ENCODE measurements at places on chromosomes 7 and 10.

GRCh38 chr10:91598211-91598977 is 34.5 kb downstream of the PPP1R3C start:
- no peak for DNase-seq

DNA sequence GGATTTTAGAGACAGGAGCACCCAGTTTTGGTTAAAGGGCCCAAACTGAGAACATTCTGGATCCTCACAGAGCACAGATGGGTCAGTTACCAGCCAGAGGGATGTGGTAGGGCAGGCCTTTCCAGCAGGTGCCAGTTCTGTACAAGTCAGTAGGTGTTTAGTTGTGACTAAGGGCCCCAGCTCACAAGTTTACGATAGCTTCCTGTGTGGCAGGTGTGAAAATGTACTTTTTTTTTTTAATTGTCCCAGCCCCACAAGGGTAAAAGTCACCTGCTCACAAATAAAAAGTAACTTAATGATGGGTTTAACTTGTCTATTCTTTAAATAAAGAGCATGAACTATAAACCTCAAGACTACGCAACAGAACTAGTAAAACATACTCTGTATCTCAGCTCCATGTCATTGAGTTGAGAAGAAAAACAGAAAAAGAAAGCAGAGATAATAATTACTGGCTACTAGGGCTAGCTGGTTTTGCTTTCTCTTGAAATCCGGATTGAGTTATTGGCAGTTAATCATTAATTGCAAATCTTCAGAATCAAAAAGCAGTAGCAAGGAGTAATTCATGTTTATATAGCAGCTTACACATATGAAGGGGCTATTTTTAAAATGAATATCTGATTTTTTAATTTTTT is 15.4 kb downstream of the NFE2L3 start:
- no peak for DNase-seq

- peak; percentile 20 for DNase-seq
Measured at GRCh38 chr7:1611708-1612241, 41.9 kb upstream of the PSMG3 start.

GRCh38 chr10:92080244-92080643 is 156.7 kb downstream of the BTAF1 start:
- no peak for DNase-seq

DNA sequence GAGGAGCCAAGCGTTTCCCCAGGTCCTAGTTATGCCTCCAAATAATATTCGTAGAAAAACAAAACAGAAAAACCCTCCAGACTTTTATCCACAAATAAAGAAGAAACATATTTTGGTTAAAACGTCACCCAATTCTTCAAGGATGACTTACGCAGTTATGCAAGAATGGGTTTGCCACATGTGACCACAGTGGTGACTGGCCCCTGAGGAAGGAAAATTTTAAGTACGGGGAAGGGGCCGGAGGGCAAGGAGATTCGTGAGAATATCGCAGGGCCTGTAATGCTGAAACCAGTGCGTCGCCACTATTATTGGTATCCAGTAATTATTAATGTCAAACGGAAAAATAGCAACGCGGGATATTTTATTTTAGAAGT is 537 bp upstream of the MRPS24 start:
- DNase-seq, result no peak

- DNase-seq, result no peak
Measured at GRCh38 chr7:7921830-7922229, 46.8 kb upstream of the GLCCI1 start.

DNA sequence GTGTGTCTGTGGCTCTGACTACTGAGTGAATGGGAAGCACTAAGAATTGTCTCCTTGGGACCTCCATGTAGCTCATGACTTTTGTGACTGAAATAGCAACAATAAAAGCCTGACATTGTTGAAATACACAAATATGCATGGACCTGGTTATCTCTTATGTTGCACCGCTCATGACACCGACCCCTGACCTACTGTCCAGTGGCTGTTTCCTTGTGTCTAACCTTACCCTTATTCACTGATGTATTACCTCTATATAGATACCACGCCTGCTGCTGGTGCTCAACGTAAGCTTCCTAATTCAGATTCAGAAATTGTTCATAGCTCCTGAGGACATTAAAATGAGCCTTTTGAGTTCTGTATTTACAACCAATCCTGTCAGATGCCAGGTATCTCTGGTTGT is 243.4 kb upstream of the SEMA3C start:
- no peak for DNase-seq

DNA sequence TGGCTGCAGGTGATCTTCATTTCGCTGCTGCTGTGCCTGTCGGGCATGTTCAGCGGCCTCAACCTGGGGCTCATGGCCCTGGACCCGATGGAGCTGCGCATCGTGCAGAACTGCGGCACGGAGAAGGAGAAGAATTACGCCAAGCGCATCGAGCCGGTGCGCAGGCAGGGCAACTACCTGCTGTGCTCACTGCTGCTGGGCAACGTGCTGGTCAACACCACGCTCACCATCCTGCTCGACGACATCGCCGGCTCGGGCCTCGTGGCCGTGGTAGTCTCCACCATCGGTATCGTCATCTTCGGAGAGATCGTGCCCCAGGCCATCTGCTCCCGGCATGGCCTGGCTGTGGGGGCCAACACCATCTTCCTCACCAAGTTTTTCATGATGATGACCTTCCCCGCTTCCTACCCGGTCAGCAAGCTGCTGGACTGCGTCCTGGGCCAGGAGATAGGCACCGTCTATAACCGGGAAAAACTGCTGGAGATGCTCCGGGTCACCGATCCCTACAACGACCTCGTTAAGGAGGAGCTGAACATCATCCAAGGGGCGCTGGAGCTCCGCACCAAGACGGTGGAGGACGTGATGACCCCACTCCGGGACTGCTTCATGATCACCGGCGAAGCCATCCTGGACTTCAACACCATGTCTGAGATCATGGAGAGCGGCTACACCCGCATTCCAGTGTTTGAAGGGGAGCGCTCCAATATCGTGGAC is 1.3 kb downstream of the CNNM2 start:
- no peak for DNase-seq

GRCh38 chr7:21585070-21585724 is 42.4 kb downstream of the DNAH11 start:
- DNase-seq, result no peak

DNA sequence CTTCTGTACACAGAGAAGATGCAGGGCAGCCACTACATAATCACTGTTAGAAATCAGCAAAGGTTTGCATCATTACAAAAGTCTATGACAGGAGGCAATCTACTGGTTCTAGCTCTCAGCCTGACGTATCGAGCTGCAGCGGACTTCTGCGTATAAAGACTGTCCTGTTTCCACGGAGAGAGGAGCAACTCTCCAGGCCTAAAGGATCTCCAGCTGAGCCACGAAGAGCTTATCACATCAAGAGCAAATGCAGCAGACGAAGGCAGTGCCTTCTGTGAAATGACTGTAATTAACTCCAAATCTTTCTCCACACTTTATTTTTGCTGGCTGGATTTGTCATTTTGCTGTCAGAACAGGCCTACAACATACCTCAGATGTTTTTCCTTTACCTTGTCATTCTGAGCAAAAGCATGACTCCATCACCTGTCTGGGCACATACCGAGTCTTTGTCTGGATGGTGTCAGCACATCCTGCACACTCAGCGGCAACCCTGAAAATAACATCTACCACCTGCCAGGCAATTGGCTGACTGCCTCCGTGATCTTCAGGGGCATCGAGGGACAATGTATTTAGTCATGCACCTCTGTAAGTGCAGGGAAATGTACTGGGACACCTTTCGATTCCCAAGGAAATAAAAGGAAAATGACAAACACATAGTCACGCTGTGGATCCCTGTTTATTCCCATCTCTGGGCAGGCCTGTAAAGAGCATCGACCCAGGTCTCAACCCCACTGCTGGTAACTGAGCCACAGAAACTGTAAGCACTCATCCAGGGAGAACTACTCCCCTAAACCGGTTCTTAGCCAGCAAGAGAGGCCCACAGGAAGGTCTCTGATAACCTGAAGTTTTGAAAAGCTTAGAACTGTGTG is 26.3 kb upstream of the SH3PXD2A start:
- peak; percentile 52 for DNase-seq

DNA sequence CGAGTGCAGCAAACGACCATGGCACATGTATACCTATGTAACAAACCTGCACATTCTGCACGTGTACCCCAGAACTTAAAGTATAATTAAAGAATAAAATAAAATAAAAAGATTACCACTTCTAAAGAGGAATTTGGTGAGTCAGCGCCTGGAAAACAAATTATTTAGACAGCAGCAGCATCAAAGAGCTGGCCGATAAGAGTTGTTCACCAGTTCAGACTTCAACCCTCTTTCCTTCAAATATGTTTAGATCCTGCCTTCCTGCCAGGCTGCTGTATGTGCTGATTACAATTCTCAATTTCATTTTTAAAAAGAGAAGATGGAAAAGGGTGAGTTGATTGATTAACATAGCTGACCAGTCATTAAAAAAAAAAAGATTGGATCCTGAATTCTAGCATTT is 672.0 kb upstream of the NRP1 start:
- DNase-seq, result no peak

- DNase-seq, result no peak
Measured at GRCh38 chr10:13016426-13016825, 14.9 kb upstream of the CCDC3 start.

- no peak for DNase-seq
Measured at GRCh38 chr10:69056536-69057260, 31.2 kb upstream of the SRGN start.

GRCh38 chr7:47304727-47305719 is 276.9 kb downstream of the TNS3 start:
- no peak for DNase-seq

DNA sequence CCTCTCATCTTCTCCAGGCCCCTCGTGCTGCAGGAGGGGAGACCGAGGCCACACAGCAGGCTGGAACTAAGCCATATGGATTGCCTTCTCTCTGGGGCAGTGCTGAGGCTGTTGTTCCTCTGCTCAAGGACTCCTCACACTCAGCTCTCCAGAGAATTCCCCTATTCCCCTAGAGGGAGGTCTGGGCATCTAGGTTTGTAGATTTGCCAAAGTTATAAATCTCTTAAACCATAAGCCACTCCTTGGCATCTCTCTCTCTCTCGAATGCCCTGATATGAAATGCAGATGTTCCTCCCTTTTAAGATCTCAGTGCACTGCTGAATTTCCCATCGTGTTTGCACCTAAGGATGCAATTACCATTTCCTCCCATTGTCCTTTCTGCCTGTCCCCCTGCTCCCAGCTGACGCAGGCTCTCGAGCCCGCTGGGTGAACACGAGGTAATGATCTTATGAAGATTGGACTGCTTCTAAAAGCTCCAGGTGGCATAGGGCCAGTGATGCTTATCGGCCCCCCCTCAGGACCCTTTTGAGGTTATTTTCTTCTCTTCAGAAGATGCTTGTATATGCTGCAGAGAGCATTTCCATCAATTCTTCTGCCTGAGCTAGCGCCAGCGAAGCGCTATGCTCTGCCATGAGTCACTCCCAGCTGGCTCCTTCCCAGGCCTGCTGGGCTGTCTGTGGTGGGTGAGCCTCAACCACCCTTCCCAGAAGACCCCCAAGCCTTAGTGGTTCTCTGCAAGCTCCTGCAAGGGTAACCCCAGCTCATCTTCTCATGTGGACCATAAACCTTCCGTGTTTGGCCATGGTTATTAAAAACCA is 41.6 kb upstream of the AQP1 start:
- no peak for DNase-seq

DNA sequence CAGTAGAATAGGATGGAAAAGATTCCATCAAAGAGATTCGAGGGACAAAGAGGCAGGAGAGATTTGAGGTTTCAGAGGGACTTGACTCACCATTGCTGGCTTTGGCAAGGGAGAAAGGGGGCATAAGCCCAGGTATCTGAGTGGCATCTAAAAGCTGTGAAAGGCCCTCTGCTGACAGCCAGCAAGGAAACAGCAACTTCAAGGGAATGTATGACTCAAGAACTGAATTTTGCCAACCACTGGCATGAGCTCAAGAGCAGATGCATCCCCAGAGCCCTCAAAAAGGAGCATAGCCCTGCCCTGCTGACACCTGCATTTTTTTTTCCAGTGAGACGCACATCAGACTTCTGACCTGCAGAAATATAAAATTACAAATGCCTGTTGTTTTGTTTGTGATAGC is 19.6 kb upstream of the ADAM12 start:
- DNase-seq, result no peak

DNA sequence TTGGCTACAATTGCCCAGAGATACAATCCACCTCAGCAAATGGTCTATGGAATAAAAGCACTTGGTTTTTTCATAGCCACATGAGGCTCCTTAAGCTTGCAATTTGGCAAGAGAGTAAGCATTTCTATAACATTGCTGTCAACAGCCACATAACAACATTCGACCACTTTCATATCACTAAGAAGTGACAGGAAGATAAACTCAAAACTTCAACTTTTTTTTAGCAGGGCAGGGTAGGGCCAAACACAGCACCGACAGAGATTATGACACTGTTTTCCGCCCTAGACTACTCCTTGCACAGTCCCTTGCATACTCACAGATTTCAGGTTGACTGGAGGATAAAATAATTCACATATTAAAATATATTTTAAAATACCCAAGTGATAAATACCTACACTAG is 185.4 kb downstream of the JAZF1 start:
- DNase-seq, result no peak

- no peak for DNase-seq
Measured at GRCh38 chr10:28378986-28379585, 76.2 kb upstream of the MPP7 start.

DNA sequence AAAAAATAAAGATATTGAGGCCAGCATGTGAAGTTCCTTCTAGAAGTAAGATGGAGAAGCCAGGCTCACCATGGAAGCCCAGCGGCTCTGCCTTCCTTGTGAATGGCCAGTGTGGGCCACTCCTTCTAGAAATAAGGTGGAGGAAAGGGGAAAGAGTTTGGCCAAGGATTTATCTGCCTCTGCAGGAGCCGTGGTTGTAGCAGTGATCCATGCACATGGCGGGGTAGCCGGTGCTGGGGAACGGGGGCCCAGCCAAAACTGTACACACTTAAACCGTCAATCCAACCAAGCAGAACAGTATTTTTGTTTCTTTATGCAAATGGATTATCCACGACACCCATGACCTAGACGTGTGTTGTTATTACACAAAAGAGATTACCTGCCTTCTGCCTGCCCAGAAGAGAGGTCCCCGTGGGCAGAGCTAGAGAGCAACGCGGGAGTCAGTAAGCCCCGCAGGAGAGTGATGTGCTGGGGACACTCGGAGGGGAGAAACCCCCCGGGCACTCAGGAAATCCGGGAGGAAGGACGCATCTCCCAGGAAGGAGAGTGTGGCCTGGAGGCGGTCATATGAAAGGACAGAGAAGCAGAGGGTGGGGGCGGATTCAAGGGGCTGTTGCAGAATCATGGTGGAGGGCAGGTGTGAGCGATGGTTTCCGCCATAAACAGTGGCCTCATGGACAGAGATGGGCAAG is 218.4 kb upstream of the PPP2R2D start:
- no peak for DNase-seq

GRCh38 chr10:14971867-14972448 is 12.8 kb downstream of the MEIG1 start:
- DNase-seq, result no peak
